AG08396 (cell line): ENCODE measurements at places on chromosomes 16 and 17.

- no peak for DNase-seq
Observed at GRCh38 chr17:13557077-13557476, 44.7 kb downstream of the HS3ST3A1 start.

DNA sequence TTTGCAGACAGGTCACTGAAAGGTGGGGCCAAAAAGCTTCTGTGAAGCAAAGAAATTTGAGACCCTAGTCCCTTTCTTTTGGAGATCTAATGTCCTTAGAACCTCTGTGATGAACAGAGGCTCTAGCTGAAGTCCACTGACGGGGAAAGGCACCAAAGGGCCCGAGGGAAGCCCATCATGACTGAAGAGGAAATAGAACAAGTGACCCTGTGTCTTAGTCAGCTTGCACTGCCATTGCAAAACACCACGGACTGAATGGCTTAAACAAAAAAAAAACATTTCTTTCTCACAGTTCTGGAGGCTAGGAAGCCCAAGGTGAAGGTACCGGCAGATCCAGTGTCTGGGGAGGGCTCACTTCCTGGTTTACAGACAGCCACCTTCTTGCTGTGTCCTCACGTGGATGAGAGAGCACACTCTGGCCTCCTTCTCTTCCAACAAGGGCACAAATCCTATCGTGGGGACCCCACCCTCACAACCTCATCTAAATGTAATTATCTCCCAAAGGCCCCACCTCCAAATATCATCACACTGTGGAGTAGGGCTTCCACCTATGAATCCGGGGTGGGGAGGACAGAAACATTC lies 24.3 kb upstream of the ASGR2 start:
- DNase-seq = no peak

DNA sequence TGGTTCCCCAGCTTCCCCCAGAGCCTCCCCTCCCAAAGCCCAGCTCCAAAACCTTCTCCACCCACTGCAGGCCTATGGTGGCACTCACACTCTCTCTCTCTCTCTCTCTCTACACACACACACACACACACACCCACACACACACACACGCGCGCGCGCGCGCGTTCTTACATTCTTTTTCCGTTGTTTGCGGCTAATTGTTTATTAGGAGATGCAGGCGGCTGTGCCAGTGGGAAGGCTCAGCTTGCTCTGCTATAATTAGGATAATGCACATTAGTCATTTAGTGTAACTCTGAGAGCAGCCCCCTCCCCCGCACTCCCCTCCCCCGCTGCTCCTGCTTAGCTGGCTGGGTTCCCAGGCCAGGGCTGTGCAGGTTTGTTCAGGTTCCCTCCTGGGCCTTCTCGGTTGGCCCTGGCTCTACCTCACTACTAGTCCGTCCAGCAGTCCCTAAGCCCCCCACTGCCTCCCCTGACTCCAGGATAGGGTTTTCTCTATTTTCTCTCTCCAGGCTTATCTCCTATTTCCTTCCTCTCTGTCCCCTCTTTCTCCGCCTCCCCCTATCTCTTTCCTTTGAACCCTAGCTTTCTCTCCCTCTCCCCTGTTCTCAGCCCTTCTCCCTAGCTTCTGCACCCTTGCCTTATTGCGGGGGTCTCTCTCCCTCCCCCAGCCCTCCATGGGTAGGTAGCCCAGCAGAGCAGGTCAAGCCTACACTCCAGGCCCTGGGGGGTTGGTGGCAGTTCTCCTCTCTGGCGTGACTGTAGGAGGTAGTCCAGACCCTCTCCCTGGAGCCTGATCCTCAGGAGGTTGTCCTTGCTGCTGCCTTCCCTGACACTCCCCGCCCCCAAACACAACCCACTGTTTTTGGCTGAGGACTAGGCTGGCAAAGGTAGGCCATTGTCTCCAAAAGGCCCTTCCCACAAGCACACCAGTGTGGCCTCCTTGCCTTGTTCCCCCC lies 34.0 kb downstream of the TMEM132E start:
- no peak for DNase-seq

DNA sequence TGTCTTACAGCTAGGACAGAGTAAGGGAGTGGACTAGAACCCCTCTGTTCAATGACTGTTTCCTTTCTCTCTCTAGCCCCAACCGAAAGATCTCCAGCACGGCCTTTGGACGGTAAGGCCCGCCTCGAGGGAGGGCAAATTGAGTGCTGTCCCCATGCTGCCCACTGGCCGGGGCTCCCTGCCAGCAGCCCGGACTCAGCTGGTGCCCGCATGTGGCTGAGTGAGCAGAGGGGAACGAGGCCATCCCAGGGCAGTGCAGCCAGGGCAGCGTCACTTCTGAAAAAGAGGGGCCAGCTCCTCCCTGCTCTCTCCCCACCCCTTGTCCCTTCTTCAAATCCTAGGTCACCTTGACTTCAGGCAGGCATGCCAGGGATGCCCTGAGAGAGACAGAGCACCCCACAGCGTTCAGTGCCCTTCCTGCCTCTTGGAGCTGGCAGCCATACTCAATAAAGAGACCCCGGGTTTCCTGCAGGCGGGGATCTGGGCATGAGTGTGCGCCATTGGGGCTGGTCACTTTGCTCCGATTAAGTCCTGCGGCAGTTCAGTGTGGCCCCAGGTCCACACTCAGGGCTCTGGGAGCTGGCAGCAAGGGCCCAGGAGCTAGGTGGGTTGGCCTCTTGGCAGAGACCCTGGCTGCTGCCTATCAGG lies 130.9 kb downstream of the RAB11FIP4 start:
- no peak for DNase-seq

- DNase-seq = no peak
Observed at GRCh38 chr16:1491327-1491726, 1.8 kb upstream of the TELO2 start.

- DNase-seq = no peak
Observed at GRCh38 chr17:57567251-57567650, 177.8 kb downstream of the CCDC182 start.

GRCh38 chr17:43366891-43367736 lies 31.7 kb upstream of the ARL4D start:
- no peak for DNase-seq

DNA sequence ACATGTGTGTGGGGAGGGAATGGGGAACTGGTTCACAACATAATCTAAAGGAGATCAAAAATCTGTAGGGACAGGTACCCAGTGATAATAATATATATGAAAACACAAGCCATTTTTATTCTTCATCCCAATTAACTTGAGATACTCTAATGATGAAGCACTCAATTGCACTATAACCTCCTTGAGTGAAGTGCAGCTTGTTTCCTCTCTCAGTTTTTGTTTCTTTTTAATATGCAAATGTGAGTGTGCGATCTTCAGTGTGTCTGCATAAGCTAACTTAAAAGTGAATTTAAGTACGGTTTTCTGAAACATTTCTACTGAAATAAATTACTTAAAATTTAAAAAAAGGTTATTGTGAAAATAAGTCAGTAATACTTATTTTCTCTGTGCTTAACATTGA lies 623.5 kb downstream of the CDH11 start:
- no peak for DNase-seq

GRCh38 chr16:89899879-89900481 lies 18.7 kb upstream of the MC1R start:
- DNase-seq = peak; percentile 65

GRCh38 chr17:64355536-64356303 lies 34.9 kb downstream of the PECAM1 start:
- DNase-seq = no peak

DNA sequence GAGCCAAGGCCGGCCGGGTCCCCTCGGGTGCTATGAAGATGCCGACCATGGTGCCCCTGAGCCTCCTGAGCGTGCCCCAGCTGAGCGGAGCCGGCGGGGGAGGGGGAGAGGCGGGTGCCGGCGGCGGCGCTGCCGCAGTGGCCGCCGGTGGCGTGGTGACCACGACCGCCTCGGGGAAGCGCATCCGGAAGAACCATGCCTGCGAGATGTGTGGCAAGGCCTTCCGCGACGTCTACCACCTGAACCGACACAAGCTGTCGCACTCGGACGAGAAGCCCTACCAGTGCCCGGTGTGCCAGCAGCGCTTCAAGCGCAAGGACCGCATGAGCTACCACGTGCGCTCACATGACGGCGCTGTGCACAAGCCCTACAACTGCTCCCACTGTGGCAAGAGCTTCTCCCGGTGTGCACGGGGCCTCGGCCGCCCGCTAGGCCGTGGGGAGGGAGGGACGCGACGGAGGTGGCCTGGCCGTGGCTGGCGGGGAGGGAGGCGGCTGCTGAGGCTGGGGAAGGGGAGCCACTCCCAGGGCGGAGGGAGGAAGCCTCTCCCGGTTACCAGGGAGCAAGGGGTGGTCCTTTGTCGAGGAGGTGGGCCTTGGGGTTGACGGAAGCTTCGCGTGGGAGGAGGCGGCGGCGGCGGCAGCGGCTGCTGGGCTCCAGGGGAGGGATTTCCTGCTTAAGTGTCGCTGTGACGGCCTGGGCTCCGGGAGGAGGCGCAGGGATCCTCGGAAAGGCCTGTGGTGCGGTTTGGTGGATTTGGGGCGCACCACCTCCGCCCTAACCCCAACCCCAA lies 1.3 kb downstream of the MAZ start:
- peak; percentile 81 for DNase-seq

DNA sequence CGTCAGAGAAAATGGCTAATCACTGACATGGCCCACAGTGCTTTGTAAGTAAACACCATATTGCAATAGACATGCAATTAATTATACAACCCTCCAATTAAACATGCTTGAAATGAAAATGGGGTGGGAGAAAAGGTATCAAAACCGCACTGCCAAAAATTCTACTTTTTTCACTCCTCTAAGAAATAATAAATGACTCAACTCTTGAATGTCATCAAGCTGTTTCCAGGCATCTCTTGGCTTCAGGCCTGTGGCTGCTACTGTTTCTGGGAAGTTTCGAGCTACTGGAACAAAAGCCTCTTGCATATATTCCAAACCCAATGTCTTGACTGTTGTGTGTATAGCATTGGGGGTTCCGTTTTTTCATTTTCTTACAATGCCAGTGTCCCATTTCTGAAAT lies 412.6 kb downstream of the RBFOX1 start:
- no peak for DNase-seq

DNA sequence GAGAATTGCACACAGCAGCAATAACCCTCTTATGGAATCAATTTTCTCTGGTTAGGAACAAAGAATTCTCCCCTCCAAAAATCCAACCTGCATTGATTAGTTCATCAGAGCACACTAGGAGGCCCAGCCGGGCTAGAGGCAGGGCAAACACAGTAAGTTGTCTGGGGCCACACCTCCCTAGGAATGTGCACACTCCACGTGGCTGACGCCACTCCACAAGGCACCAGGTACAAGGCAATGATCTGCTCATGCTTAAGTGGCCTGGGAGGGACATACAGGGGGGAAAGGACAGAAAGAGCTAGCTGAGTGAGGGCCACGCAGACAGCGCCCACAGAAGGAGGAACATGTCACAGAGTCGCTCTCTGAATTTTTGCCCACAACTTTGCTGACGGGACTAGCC lies 107.6 kb downstream of the SLC39A11 start:
- no peak for DNase-seq

DNA sequence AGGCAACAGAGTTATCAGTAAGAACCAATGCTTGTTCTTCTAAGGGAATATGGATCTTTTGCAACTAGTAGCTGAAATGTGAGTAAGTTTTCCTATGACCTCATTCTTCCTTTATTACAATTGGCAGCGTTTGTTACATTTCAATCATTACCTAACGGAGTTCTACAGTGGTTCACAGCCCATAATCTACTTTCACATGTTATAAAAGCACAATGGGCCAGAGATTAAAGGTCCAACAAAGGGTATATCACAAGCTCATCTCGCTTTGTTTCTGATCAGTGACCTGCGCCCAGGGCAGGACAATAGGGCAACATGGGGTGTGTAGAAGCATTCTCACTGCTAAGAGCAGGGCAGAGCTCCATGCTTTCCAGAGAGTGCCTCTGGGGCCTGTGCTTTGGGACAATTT lies 279.9 kb upstream of the DYNLRB2 start:
- DNase-seq = no peak

DNA sequence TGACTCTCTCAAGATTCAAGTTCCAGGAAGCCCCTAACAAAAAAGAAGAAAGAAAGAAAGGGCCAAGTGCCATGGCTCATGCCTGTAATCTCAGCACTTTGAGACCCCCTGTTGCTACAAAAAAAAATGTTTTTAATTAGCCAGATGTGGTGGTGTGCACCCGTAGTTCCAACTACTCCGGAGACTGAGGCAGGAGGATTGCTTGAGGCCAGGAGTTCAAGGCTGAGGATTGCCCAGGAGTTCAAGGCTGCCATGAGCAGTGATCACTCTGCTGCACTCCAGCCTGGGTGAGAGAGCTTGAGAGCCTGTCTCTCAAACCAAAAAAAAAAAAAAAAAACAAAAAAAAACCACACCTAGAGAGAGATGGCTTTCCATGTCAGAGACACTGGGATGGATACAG lies 18.8 kb downstream of the TLE7 start:
- no peak for DNase-seq

- DNase-seq = no peak
Observed at GRCh38 chr16:3038896-3039295, 2.2 kb upstream of the BICDL2 start.
